ENCODE measurements at places on chromosomes 4 and X.

- no peak for DNase-seq
These were observed 907.1 kb downstream of the FAT4 start for GRCh38 chr4:126221717-126222340.

GRCh38 chrX:19563746-19564145 lies 48.4 kb upstream of the MAP3K15 start:
- no peak for DNase-seq

DNA sequence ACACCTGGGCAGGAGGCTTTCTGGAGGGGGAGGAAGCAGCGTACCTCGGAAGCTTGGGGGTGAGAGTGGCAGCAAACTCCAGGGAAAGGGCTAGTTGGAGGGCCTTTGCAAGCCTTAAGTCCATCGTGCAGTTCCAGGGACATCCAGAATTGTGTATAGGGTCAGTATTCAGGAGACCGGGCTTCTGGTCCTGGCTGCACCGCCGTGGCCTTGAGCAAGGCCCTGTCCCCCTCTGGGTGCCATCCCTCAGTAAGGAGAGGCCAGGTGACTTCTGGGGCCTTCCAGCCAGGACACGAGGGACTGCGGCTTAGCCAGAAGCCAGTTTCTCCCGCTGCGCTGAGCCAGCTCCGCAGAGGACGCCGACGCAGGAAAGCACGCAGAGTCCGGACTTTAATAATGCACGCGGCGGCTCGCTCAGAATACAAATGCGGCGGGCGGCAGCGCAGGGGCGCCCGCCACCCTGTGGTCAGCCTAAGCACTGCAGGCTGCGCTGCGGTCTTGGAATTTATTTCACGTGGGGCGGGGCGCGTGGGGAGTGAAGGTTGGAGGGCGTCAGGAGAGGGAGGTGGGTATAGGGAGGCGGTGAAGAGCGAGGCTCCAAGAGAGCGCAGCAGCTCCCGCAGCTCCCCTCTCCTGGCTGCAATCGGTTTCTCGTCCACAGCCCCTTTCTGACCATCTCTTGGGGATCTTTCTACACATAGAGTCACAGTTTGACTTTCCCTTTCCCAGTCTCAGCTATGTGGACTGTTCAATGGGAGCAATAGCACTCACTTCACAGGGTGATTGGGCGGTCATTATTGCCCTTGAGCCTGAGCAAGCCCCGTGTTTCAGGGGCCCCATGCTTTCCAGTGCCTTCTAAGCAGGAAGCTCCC lies 94.1 kb upstream of the GPR50 start:
- peak; percentile 42 for DNase-seq

GRCh38 chr4:125115941-125116340 lies 198.8 kb upstream of the FAT4 start:
- DNase-seq: no peak
